ENCODE measurements at places on chromosomes 16 and 17.

DNA sequence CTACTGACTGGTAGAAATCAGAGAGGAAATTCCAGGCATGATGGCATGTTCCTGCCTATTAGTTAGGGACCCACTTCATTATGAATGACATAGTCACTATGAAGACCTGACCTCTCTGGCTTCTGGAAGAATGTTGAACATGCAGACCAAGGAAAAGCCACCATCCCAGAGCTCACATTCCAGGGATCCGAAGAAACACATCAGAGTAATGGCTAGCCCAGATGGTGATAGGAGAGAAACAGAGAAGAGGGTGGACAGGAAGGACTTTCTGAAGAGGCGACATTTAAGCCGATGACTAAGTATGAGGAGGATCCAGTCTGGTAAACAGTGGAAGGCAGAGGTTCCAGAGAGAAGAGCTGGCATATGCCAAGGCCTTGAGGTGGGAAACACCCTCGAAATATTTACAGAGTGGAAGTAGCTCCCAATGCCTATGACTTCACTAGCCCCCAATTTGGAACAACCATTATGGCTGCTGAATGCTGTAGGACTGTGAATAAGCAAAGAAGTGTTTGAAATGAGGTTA, 216.2 kb downstream of the RBFOX1 start:
- DNase-seq = no peak

DNA sequence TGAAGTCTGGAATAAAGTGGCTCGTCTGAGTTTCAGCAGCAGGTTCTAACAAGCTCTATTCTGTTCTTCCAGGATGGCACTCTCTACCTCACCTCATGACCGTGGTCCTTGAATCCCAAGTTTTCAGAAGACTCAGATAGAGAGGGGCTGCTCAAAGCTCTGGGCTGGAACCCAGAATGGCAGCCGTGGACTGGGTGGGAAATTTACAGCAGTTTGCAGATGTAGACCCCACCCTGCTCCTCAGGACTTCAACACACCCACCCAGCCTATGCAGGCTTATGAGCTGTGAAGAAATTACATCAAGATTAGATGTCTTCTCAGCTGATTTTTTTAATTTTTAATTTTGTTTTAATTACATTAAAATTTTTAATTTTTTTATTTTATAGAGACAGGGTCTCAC, 59.4 kb downstream of the METRNL start:
- no peak for DNase-seq

DNA sequence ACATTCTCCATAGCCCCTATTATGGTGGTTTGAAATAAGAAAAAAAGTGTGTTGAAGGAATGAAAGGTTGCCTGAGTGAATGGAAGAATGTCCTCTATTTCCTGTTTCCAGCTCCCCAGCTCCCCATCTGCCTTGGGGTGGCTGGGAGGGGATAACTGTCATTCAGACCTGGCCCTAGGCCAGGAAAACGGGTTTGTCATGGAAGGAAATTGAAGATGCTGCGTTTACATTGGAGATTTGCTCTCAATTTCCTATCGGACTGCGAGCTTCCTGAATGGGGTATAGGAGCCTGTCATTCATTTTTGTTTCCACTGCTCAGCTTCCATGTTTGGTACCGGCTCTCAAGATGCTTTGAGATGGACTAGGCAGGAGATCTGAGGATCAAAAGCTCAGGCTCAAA, 2.2 kb upstream of the FZD2 start:
- DNase-seq = no peak

DNA sequence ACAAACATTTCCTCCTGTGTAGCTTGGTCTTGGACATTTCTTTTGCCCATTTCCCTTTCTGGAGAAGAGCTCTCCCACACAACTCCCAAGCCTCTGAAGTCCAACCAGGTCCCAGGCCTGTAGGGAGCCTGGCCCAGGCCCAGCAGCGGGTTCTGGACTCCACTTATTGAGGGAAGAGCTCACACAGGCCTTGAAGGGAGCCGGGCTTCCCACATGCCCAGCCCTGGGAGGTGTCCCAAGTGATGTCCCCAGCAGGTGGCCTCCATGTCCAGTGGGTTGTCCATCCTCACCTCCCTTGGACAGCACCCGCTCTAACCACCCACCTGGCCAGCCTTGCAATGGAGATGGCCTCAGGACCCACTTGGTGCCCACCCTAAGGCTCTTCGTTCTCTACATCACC, 5.9 kb upstream of the EPX start:
- DNase-seq = no peak

- no peak for DNase-seq
Measured at GRCh38 chr17:30790279-30790678, 34.2 kb downstream of the CRLF3 start.

DNA sequence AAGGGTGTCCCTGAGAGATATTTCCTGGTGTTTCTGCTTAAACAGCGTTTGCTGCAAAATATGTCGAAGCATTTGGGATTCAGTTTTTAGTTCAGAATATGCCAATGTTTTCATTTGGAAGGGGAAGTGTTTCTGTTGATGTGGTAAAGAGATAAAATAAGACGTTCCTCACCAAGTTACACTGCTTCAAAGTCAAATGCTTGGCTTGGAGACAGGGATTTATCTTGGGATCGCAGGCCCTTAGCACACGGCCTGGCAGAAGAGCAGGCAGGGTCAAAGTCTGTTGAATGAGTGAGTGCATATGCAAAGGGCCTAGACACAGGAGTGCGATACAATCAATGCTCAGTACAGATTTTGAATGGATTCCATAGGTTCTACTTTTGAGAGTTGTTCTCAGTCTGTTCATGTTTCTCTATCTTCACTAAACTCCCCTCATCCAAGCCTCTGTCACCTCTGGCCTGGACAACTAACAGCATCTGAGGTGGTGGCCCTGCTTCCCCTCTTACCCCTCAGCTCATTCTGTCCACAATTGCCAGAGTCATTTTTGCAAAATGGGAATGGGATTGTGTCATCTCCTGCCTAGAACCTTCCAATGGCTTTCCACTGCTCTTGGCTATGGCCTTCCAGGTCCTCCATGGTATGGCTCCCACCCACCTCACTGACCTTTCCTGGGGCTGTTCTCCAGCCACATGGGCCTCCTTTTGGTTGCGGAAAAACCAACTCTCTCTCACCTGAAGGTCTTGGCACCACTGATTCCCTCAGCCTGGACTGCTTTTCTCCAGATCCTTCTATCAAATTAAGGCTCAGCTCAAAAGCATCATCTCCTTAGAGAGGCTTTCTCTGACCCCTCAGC, 3.2 kb downstream of the DEXI start:
- no peak for DNase-seq

GRCh38 chr16:30766933-30767284, 4.8 kb downstream of the RNF40 start:
- DNase-seq = no peak

GRCh38 chr17:6461792-6462524, 17.7 kb downstream of the PIMREG start:
- peak; percentile 35 for DNase-seq

DNA sequence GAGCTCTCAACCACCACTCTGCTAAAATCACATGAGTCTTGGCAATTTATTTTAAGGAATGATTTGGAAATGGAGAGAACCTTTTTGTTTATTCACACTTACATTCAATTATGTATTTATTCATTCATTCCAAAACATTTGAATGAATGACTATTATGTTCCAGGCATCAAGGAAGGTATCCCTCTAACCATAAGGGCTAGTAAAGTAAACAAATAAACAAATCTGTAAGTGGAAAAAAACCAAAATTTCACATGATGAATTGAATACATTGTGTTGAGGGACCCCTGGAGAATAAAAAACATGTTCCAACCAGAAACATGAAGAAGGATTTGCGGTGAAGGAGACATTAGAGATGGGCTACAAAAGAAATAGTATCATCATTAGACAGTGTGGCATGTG, 677.8 kb downstream of the TOX3 start:
- DNase-seq = no peak

- no peak for DNase-seq
Measured at GRCh38 chr16:1458977-1459341, 14.6 kb upstream of the CCDC154 start.

DNA sequence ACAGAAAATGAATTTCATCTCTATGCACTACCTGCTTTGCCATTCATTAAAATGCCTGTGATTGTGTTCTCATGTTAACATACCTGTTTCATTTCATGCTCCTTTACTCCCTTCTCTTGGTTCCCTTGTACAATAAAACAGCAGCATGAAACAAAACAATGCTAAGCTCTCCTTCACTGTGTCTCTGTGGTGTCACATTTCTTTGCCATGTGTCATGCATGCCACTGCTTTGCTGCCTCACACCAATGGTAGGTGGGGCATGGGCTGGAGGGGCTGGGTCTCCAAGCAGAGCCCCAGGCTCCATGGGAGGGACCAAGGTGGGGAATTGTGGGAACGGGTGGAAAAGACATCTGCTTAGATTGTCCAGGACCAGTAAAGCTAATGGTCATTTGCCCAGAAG, 83.6 kb downstream of the RGS9 start:
- no peak for DNase-seq

GRCh38 chr16:64363039-64363438, 758.8 kb downstream of the CDH11 start:
- no peak for DNase-seq

DNA sequence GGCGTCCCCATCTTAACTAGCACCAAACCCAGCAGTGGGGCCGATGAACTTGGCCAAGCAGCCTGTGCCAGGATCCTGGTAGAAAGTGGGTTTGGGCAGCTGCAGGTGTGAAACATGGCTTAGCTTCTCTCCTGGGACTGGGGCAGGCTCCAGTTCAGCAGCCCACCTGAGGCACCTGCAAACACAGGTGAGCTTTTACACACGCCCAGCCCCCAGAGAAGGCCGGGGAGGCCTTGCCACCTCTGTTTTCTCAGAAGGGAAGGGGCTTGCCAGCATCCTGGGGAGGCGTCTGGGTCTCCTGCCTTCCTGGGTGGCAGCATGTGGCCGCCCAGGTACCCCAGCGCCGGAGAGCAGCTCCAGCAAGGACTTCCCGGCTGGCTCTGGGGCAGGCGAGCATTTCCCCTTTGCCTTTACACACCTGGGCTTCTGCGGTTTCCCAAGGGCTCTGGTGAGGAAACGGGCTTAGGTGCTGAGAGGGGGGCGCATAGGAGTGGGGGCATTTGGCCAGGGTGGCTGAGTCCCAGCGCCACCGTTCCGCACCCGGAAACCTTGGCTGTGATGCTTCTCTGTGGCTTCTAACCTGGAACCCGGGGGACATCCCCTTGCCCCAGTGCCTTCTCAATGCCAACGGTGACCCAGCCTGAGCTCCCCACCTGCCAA, 81.6 kb upstream of the CBX4 start:
- DNase-seq = no peak

DNA sequence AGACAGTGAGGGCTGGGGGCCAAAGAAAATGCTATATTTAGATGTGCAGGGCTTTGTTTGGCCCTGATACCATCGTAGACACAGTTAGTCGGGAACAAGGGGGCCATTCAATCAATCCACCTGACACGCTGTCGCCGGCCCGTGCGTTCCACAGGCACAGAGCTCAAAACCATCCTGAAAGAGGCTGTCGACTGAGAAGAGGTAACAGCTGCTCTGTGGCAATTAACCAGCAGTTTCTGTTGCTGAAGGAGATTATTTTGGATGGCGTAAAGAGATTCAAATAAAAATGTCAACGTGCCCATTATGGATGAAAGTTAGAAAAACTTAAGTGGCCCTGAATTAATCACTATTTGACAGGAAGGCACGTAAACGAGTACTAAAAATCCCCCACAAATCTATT, 276.2 kb upstream of the IRX5 start:
- no peak for DNase-seq

- DNase-seq = no peak
Measured at GRCh38 chr17:76115138-76115754, 11.7 kb upstream of the EXOC7 start.

DNA sequence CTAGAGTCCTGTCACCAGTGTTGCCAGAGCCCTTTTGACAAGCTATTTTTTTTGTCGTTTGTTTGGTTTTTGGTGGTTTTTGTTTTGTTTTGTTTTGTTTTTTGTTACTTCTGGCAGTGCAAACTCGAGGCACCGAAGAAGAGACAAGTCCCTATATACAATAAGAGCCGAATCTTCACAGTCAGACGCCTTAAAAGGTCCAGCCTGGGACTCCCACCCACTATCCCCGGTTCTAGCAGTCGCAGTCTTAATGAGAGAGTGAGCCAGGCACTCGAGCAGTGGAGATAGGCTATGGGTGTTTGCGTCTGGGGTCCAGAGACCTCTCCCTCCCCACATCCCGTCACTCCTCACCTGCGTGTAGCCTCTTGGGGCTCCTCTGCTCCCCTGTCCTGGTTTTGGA, 1.9 kb downstream of the OR1F1 start:
- DNase-seq = no peak

DNA sequence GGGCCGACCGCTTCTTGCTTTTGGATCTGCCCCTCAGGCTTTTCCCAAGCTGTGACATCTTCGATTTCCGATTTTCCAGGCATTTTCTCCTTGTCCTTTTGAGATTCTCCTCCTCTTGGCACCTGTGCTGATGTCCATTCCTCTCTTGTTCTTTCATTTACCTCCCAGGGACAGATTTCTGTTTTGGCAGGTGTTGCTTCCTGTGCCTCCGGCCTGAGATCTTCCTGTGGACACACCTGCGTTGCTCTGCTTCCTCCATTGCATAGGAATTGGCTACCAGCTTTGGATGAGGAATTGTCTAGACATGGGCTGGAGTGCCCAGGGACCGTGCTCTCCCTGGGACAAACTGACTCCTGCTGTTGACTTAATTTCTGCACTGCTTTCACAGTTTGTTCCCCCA, 15.1 kb downstream of the GPR179 start:
- DNase-seq = no peak

DNA sequence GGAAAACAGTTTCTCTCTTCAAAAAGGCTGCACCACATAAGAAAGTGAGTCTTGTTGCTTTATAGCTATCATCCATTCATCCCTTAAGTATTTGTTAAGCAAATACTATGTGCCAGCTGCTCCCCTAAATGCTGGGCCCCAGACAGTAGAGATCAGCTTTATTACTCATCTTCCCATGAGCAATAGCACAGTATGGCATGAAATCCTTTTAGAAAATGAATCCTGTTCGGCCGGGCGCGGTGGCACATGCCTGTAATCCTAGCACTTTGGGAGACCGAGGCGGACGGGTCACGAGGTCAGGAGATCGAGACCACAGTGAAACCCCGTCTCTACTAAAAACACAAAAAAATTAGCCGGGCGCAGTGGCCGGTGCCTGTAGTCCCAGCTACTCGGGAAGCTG, 99.5 kb downstream of the MYO1D start:
- no peak for DNase-seq

- no peak for DNase-seq
Measured at GRCh38 chr16:29841631-29842030, 21.4 kb downstream of the MVP start.

GRCh38 chr17:27989046-27989445, 53.4 kb upstream of the NLK start:
- DNase-seq = no peak

DNA sequence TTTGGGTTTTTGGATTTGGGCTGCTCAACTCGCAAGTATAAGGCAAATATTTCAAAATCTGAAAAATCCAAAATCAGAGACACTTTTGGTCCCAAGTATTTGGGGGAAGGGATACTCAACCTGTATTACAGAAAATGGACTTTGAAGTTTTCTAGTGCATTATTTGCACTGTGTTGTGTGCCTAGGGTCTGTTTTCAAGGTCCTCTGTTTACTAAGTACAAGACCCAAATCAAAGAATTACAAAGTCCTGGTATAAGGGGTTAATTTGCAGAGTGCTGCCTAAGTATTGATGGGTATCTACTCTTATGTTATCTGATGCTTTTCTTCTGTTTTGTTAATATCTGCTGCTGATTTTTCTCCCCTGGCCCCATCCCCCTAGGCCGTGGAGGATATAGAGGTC, 25.0 kb downstream of the HEATR9 start:
- DNase-seq = no peak

All from stimulated activated CD4-positive, alpha-beta T cell treated with anti-CD3 and anti-CD28 coated beads, Interleukin-1b, Interleukin-23, amount 100 ng/mL, for 48 hours (primary cell).